ENCODE measurements at places on chromosomes 2 and 18. TPM values are rescaled to one million over a fixed set of nuclear protein-coding genes. Genes with fewer than 3 reads are reported as not detected.

- DNase-seq, result no peak
These were observed 19.2 kb downstream of the MFF start for GRCh38 chr2:227344231-227344630.

- no peak for DNase-seq
These were observed 244.9 kb upstream of the CXCR4 start for GRCh38 chr2:136362676-136363390.

DNA sequence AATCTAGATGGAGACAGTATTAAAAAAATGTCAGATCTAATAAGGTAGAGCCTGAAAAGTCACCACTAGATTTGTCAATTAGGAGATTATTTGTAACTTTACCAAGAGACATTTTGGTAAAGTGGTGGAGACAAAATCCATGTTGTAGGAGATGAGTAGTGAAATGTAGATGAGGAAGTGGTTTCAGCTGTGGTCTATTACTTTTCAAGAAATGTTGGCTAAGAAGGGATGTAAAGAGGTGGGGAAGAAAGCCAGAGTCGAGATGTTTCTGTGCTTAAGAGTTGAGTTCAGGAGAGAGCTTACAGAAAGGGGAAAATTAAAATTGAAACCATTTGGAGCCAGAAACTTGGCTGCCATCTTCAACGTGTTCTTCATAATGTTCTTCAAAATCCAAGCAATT, 22.2 kb downstream of the ACVR2A start:
- no peak for DNase-seq

DNA sequence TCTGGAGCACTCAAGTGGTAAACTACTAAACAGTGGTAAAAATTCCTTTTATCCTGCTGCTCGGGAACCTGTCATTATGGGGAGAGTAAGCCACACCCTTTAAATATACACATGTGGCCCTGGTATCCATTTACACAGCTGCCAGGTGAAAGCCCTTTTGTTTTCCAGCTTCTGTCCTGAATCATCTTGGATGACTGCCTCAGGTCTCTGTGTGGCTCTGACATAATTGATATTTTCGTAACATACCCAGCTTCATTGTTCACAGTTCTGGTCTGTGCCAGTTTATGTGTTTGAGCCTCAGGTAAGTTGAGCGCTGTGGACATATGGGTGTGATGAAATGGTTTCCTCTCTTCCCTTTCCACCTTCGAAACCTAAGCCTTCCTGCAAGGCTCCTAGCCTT, 15.7 kb upstream of the TTC39C start:
- DNase-seq, result no peak

GRCh38 chr18:27605107-27605834, 420.2 kb upstream of the CHST9 start:
- DNase-seq, result peak; percentile 79

GRCh38 chr2:231228223-231228622, 29.8 kb downstream of the ARMC9 start:
- DNase-seq, result no peak

DNA sequence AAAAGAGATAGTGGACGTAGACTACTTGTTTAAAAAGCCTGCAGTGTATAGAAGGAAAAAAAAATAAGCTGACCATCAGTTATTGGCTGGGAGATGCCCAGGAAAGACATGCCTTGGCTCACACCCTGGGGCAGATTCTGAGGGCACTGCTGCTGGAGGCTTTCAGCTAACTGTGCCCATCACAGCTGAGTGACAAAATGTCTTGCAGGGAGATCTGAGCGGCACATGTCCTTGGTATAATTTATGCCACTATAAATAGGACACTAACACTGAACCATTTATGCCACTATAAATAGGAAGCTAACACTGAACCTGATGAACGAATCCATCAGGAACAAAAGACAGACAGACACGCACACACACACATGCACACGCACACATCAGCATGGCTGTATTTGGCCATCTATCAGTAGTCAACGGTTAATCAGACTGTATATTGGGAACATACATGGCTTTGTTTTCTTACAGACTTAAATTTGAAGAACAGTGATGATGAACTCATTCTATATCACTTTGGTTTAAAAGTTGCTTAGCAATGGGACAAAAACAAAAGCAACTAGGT, 68.2 kb upstream of the NOSTRIN start:
- no peak for DNase-seq

DNA sequence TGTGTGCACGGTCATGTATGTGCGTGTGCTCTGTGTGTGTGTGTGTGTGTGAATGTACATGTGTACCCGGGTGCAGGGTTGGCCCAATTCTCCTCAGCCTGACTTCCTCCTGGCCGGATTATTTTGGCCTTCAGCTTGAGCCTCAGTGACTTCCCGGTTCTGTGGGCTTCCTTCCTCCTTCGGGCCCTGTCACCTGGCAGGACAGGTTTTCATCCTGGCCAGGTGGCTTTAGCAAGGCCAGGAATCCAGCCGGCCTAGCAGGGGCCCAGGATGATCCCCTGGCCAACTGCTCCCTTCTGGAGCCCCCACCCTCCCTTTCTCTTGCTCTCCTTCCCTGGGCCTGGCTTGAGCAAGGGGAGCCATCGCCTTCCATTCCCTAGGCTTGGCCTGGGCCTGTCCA, 140.5 kb downstream of the INHBB start:
- DNase-seq, result no peak

DNA sequence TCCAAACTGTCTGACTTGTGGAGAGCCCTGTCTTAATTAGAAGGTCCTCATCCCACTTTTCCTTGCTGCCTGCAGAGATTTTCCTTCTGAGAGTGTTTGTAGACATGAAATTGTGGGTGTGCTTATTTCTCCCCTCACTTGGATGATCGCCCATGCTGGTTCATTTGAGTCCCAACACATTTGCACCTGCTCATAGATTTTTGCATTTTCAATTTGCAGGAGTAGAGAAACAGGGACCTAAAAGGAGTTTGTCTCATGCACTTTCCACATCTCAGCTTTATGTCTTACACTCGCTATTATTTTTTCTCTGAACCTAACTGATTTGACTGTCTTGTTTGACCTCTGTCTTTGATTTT, 33.2 kb upstream of the FHL2 start:
- DNase-seq, result no peak

DNA sequence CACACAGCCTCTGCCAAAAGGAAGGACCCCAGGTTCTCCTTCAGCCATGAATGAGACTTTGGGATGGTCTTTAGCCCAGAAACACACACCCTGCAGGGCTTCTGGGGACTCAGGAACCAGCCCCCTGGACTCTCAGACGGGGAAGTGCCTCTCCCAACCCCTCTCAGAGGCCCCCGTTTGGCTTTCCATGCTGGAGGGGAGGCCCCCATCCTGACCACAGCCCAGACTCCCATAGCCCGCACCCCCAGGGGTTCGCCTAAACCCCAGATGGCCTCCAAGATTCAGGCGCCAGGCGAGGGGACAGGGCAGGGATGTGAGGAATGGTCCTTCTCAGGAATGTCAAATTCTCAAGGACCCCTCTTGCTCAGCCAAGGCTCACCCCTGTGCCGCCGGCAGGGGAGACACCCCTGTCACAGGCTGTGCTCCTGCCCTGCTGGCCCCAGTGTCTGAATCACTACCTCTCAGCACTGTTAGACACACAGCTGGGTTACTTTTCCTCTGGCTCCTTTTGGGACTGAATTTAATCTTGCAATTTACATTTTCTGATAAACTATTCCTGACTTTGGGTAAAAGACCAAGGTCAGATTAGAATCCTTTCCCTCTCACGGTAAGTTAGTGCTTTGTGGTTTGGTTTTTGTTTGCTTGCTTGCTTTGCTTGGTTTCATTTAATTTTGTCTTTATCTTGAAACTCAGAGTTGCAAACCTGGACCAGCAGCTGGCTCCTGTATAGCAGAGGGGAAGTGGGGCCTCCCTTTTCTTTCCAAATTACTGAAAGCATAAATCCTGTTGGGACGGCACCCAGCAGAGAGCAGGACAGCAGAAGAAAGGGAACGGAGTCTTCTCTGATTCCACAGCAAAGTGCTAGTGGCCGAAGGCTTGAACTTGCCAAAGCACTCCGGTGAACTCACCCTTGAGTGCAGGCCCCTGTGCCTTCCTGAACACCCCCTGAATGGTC, 198.9 kb upstream of the RAB6C start:
- DNase-seq, result no peak

DNA sequence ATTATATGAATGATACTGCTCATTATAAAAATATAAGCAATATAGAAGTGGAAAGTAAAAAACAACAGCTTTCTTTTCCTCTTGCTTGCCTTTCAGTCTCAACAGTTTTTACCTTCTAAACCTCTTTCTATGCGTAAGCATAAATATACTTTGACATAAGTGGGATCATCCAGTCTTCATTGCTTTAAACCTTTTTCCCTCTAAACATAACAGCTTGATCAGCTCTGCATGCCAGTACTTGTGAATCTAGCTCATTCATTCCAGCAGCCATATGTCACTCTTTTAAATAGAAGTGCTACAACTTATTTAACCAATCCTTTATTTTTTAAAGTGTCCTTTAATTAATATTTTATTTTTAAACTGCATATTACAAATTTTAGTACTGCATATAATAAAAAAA, 88.1 kb downstream of the TTC27 start:
- no peak for DNase-seq

- DNase-seq, result no peak
These were observed 146.1 kb downstream of the PXDN start for GRCh38 chr2:1598041-1598710.

DNA sequence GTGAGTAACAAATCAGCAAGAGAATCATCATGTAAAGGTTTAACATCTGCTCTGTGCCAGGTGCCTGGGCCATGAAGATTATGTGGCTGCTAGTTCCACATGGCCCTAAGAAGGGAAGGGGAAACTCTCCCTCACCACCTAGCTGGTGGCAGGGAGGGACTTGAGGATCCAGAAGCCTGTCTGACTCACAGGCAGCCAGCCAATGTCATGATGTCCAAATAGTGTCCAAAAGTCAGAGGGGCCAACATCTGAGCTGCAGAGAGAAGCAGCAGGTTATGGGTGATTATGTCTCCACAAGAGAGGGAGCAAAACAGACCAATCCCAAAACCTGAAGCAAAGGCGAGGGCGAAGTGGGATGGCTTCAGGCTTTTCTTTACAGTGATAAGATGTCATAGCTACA, 61.9 kb upstream of the SPP2 start:
- no peak for DNase-seq

DNA sequence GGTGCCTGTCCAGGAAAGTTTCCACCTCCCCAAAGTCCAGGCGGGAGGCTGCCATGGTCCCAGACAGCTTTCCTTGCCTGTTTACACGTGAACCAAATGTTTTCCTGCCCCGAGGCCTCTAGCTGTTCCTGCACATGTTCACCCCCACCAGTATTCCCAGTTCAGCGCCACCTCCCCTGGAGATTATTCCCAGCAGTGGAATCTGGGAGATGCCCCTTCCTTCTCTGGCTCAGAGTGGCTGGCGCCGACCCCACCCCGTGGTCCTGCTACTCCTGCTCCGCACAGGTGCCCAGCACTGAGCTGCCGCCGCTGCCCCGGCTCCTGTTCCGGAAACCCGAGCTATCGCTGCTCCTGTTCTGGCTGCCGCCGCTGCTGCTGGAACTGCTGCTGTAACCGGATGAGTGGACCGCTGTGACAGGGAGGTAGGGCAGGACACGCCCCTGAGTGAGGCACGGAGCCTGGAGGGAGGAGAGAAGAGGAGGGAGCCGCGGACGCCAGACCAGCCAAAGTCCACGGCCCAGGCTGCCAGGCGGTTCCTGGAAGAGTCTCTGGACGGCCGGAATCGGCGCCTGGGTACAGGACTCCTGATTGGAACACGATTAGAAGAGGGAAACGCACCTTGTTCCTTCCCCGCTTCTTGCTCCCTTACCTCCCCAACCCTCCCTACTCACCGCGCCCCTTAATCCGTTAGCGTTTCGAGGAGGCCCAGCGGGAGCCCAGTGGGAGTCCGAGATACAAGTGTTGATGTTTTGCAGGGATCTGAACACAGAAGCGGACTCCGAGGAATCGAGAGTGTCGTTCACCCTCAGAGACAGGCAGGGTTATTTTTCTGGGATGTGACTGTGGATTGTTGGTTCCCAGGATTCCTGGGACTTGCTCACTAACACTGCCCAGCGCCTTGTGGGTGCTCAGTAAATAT, at the start of gene PDE11A:
Gene PDE11A (minus strand): TSS at position 395 of the 919 bp plus-strand sequence. CDS start 340 bp downstream, at position 55.
- DNase-seq, result peak; percentile 76

- no peak for DNase-seq
These were observed 37.4 kb downstream of the NPHP1 start for GRCh38 chr2:110167326-110168000.

GRCh38 chr2:62467475-62468321, 38.3 kb downstream of the TMEM17 start:
- DNase-seq, result no peak

DNA sequence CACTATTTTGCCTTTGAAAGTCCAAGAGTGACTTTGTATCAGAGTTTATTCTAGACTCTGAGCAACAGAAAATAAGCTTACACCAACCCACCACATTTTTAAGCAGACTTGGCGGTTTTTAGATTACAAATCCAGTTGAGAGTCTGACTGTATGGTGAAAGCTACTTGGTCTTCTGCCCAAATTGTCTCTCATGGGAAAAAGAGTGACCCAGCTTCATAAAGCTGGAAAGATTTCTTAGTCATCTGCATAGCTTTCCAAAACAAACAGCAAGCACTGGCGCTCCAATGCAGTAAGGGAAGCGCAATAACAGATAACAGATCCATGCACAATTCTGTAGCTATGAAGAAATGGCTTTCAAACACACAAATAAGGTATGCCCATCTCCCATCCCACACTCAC, 7.1 kb downstream of the DSG1 start:
- no peak for DNase-seq

DNA sequence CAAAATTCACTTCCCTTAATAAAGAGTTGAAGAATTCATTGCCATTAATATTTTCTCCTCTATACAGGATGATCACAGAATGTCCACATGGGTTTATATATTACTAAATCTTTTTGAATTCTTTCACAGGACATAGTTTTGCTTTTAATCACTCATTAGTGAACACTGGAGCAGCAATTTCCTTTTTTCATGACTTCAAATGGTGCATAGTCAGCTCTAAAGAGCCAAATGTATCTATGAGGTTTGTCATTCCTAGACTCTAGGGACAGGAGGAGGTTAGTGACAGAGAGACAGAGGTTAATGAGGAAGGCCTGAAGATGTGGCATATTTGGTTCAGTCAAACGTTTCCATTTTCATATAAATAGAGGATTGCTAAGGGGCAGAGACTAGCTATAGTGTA, 111.8 kb downstream of the FSHR start:
- DNase-seq, result no peak

- no peak for DNase-seq
These were observed 61.4 kb downstream of the TWIST2 start for GRCh38 chr2:238908960-238909951.

GRCh38 chr18:61420218-61420885, 87.1 kb downstream of the CDH20 start:
- DNase-seq, result no peak

GRCh38 chr2:1538663-1539062, 125.4 kb downstream of the TPO start:
- no peak for DNase-seq

- no peak for DNase-seq
These were observed 154.8 kb upstream of the ID2 start for GRCh38 chr2:8527031-8527430.

GRCh38 chr2:109280804-109281203, 151.8 kb downstream of the SH3RF3 start:
- DNase-seq, result no peak

- no peak for DNase-seq
These were observed 175.8 kb downstream of the SLC8A1 start for GRCh38 chr2:40276076-40276475.

- DNase-seq, result no peak
These were observed 32.6 kb upstream of the GPR39 start for GRCh38 chr2:132383956-132384355.

The DSG4 gene
- polyA plus RNA-seq, result not detected

The EMILIN1 gene
- 96.3 TPM for polyA plus RNA-seq

The ZSWIM2 gene
- not detected for polyA plus RNA-seq

The FSHR gene
- polyA plus RNA-seq, result not detected

The EFR3B gene
- polyA plus RNA-seq, result 5.9 TPM

The GALR1 gene
- 0.15 TPM for polyA plus RNA-seq
